ENCODE measurements at places on chromosomes 13 and 19.

GRCh38 chr13:45439781-45440462 lies 21.7 kb upstream of the SLC25A30 start:
- DNase-seq = no peak

DNA sequence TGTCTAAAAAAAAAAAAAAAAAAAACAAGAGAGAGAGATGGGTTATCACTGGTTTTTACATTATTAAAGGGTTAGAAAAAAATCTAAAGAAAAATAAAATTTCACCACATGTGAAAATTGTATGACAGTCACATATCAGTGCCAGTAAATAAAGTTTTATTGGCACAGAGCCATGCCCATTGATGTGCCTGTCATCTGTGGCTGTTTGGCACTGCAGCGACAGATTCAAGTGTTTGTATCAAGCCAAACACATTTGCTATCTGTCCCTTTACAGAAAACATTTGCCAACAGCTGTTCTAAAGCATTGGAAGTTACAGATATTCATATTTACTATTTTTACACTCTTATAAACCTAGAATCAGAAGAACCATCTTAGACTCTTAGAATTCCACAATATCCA lies 16.3 kb downstream of the FCHO1 start:
- no peak for DNase-seq

GRCh38 chr13:57858376-57858775 lies 226.8 kb downstream of the PCDH17 start:
- no peak for DNase-seq

- peak; percentile 88 for DNase-seq
These were observed 11.8 kb downstream of the LRRC4B start for GRCh38 chr19:50556282-50557008.

DNA sequence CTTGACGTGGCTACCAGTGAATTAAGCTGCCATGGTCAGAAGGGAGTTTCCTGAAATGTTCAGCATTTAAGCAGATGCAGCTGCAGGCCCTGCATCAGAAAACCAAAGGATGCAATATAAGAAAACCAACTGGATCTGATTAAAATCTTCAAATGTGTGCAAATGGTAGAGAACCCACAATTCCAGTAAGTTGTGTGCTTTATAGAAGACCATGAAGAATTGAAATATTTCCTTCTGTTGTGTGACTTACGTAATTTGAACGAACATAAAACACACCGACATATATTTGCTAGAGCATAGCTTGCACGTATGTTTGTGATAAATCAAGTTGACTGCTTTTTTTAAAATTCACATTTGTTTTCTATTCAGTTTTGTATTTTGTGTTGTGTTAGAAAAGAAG lies 191.4 kb downstream of the COL4A1 start:
- DNase-seq = no peak

DNA sequence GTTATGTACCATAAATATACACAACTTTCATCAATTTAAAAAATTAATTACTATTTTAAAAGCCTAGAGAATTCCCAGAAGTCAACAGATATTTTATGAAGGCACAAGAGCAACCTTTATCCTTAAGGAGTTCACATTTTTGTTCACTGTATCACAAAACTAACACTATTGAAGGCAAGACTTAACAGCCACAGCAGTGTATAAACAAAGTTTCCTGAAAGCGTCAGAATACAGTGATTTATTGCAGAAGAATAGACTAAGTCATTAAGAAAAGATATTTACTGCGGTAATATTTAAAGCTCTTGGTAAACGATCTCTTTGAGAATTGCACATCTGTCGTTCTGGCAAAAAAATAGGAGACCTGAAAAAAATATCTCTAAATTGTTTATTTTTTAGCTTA lies 419.3 kb upstream of the NBEA start:
- DNase-seq = no peak

DNA sequence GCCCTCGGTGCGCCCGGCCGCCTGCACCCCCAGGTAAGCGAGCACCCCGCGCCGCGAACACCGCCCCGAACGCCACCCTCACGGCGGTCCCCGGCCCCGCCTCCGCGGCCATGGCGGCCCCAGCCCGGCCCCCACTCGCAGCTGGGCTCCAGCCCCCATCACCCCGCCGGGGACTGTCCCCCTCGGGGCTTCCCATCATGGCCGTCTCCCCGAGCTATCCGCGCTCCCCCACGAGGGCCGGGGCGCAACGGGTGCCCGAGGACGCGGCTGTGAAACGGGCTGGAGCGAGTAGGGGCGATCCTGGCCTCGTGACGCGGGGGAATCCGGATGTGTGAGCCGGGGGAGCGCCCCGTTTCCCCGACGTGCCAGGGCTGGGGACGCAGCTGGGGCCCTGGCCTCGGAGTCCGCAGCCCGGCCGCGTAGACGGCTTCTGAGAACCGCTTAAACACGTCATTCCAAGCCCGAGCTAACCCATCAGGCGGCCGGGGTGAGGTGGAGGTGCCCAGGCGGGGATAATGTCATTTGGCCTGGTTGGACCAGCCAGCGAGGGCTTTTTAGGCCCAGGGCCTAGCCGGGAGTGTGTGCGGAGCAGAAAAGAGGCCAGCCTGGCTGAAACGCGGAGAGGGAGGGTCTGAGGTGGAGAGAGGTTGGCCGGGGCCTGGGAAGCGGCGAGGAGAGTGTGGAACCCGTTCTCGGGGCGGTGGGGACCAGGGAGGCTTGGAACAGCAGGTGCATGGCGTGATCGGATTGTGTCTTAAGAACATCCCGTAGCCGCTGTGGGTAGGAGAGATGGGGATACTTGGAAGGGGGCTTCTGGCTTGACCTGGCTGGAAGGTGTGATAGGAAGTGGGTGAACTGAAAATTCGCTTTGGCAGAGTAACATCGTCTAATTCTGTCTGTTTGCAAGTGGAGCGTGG lies 550 bp downstream of the CERS4 start:
- peak; percentile 74 for DNase-seq

- no peak for DNase-seq
These were observed 97.7 kb upstream of the DOCK9 start for GRCh38 chr13:99075268-99076191.

- DNase-seq = no peak
These were observed 747.2 kb downstream of the DIAPH3 start for GRCh38 chr13:59416561-59416960.

GRCh38 chr19:39405958-39406655 lies 540 bp upstream of the ZFP36 start:
- peak; percentile 90 for DNase-seq

DNA sequence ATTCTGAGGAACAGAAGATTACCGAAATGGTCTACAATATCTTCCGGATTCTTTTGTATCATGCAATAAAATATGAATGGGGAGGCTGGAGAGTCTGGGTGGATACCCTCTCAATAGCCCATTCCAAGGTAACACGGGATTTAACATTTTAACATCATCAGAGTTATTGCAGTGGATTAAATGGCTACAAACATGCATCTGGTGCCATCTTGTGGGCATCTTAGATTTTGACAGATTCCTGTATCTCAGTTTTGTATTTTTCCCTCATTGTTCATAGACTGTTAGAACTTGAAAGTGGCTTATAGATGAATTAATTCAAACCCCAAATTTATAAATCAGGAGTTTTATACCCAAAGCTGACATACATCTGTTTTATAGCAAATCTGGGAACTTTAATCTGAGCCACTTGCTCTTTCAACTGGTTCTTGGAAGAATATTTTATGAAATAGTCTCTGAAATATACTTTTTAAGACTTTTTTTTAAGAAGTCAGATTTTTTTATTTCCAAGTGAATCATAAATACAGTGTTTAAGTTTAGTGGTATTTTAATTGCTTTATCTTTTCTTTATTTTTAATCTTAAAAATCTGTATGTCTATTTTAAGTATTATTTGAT lies 215.2 kb downstream of the NBEA start:
- DNase-seq = peak; percentile 9

GRCh38 chr19:23378948-23379347 lies 16.3 kb downstream of the ZNF91 start:
- DNase-seq = no peak

- no peak for DNase-seq
These were observed 412.2 kb upstream of the TSHZ3 start for GRCh38 chr19:31761281-31761913.
